Substantia nigra (tissue), 51 donors: ENCODE measurements at places on chromosomes 1 and 21.

GRCh38 chr1:30968220-30968971, 59.8 kb upstream of the SDC3 start:
- DNase-seq: no peak

GRCh38 chr1:36346741-36347370, 23.4 kb upstream of the EVA1B start:
- no peak for DNase-seq

DNA sequence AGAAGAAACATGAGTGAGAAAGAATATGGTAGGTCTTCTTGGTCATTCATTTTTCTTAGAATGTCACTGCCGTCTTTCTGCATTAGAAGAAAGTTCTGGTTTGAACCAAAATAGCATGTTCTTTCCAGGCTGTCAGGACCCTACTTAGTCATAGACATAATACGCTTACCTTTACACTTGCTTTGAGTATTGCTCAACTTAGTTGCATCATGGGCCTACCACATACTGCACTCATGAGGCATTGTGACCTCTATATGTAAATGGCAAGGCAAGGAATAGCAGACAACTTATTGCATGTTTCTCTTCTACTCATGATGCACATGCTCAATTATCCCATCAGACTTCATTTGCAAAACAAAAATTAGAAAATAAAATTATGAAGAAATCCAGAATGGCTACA, 415.0 kb downstream of the HLX start:
- no peak for DNase-seq

GRCh38 chr21:41453761-41454160, 27.7 kb downstream of the MX1 start:
- no peak for DNase-seq

DNA sequence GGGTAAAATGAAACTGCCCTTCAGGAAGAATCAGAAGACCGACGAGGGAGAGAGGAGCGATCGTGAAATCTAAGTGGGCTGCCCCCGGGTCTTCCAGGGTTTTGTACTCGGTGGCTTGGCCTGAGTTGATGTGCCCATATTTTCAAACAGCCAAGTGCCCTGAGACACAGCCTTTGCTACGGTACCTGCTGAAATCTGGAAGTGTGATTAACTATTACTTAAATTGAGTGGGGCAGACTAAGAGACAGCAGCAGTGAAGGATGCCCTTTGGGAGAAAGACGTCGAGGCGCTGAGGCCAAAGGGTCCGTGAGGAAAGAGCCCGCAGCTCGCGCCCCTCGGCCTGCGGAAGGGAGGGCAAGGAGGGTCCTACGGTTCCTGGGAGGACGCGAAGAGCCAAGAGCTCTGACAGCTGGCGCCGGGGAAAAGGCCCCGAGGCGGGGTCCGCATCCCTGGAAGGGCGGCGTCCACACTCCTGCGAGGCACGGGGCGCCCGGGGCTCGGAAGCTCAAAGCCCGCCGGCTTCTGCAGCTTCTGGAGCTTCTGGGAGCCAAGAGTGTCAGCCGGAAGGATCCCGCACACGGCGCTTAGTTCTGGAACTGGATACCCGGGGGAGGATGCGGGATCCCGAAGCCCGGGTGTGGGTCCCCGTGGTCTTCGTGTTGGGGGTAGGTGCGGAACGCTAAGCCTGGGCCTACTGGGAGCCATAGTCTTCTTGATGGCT, 15.4 kb upstream of the RNU1-4 start:
- no peak for DNase-seq

GRCh38 chr1:21350202-21350885, 60.1 kb upstream of the ECE1 start:
- DNase-seq: no peak

GRCh38 chr1:210588946-210589345, 260.2 kb downstream of the HHAT start:
- no peak for DNase-seq

DNA sequence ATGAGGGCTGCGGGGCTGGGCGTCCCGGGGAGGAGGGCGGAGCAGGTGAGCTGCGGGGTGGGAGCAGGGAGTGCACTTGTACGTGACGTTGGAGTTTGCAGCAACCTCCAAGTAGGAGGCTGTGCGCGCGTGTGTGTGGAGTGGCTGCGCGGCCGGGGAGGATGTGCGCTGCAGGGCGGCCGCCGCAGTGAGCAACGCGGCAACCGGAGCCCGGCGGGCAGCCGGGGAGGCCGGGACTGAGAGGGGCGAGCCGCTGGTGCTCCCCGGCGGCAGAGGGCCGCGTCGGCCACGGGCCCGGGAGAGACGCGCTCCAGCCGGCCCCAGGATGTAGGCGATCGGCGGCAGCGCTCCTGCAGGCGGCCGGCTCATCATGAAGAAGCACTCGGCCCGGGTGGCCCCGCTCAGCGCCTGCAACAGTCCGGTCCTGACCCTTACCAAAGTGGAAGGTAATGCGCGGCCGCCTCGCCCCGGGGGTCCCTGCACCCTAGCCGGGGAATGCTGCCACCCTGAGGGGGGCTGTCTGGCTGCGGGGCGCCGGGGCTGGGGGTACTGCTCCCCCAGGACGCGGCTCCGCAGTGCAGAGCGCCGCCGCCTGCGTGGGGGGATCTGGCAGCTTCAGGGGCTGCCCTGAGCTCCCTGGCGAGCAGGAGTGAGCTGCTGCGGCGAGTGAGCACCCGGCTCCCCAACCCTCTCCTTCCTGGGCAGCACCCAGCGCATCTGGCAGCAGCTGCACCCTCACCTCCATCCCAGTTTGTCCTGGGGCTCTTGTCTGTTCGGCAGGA, 158.9 kb upstream of the COA6 start:
- DNase-seq: no peak

- DNase-seq: no peak
These were observed 21.1 kb upstream of the B3GALNT2 start for GRCh38 chr1:235525314-235525713.

DNA sequence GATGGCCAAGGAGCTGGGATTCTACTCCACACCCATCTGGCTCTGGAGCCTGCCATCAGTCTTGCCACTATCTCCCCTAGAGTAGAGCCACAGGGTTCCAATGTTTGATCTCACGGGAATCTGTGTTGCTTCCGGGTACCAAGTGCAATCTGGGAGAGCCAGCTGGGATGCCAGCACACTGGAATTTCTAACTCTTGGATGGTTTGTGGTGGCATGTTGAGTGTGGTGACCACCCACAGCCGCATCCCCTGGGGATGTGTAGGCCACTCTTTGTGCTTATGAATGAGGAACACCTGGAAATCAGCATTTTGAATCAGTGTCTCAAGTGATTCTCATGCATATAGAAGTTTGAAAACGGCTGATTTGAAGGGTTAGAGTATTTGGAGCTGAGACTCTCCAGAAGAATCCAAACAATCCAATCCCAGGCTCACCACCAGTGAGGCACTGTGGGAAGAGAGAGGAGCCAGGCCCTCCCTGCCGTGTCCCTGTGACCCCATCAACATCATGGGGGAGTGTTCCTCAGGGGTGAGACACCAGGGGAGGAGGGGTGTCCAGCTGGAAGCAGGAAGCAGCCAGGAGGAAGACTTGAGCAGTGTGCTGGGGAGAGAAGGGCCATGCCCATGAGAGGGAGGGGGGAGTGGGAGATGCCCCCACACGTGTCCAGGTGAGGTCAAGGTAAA, 13.4 kb downstream of the FBLIM1 start:
- DNase-seq: no peak

- no peak for DNase-seq
These were observed 4.2 kb upstream of the CLCA4 start for GRCh38 chr1:86542631-86543030.

- DNase-seq: no peak
These were observed 271.8 kb downstream of the RRAGC start for GRCh38 chr1:38587766-38588165.

DNA sequence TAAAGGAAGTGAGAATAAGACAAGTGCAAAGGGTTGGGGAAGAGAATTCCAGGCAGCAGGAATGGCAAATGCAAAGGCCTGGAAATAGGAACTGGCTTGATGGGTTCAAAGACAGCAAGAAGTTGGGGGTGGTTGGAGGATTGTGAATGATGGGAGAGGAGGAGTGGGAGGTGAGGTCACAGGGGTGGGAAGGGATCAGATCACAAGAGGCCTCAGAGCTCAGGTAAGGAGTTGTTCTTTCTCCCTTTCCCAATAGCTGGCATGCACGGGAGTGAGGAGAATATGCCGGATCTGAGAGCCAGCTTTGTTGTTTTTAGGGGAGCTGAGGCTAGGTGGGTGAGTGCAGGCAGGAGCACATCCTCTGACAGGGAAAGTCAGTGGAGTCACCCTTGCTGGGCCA, 94.0 kb upstream of the RAB3GAP2 start:
- DNase-seq: no peak

- no peak for DNase-seq
These were observed 59.0 kb upstream of the LBR start for GRCh38 chr1:225486856-225487255.
